ENCODE measurements at places on chromosomes 5 and 9.
A peak's percentile ranks its signal among the peaks of the same experiment; 100 is the strongest.

DNA sequence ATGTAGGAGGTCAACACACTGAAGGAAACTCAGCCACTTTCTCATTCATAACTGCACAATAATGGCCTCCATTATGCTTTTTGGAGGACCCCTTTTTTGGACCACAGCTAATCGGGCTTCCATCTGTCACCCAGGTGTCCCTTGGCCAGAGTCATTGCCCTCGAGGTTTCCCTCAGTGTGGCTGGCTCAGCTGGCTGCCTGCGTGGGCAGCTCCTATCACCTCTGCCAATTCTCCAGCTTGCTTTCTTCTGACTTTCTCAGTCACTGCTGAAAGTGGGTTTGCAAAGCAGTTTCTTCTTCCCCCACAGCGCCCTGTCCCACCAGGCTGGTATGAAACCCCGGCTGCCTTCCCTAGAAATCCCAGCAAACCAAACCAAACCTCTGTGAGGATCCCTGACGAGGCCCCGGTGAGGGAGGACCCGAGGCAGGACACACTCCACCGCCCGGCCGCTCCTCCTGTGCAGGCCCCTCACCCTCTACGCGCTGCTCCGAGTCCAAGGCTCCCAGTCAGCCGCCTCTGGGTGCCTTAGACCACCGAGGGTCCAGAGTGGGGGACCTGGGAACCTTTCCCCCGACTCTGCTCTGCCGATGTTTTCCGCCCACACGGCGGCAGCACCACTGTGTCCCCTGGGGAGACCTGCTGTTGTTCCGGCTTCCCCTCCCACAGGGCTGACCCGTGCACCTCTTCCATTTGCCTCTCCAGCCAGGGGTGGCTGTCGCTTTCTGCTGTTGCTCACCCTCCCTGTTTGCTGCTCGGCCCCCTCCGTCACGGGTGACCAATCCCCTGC lies 109.5 kb downstream of the TENT4A start:
- DNase-seq: peak; percentile 17

DNA sequence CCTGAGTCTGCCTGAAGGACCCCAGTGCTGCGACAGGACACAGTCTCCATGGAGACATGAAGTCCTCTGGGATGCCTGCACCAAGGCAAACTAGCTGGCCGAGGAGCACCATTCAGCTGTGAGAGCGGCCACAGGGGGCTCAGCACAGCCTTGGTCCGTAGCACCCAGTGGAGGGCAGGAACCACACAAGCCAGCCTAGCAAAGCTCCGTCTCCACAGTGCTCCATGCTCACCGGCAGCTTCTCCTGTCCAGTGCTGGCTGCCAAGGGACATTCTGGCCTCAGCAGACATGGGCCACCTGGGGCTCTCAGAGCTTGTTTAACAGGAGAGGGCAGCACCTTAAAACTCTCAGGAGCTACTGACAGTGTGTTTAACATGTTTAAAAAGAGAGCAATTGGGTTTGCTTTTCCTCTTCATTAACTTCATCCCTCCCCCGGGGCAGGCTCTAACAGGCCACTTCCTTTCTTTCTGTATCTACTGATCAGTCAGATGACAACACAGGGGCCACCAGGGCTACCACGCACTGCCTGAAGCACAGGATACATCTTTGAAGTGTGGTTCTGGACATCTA lies 57.0 kb downstream of the SECISBP2 start:
- DNase-seq: peak; percentile 31

GRCh38 chr9:113999256-114000062 lies 78.6 kb downstream of the AMBP start:
- no peak for DNase-seq

DNA sequence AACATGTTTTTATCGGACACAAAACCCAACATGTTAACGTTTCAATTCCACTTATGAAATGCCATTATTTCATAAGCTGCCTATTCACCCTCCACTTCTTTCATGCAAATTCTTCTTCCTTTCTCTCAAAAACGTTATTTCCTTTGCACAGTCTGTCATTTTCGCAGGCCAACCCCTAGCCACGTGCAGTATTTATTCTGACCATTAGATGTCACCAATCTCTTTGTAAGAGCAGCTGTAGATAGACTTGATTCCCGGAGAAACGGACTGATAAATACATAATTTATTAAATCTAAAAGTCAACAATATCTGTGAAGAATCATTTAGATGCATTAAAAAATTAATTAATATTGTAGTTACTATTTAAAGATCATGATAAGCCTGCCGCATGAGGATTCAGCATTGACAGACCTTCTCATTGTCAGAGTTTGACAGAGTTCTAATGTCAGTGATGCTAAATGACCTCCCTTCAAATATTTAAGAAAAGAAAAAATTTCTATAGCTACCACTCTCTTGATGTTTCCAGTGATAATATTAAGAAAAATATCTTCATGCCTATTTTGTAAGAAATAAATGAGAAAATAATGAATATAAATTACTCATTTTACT lies 933.6 kb downstream of the CDH12 start:
- DNase-seq: peak; percentile 66

- no peak for DNase-seq
Measured at GRCh38 chr9:94985649-94986048, 259.1 kb downstream of the AOPEP start.

- DNase-seq: no peak
Measured at GRCh38 chr5:167029488-167029887, 1262.0 kb upstream of the WWC1 start.

DNA sequence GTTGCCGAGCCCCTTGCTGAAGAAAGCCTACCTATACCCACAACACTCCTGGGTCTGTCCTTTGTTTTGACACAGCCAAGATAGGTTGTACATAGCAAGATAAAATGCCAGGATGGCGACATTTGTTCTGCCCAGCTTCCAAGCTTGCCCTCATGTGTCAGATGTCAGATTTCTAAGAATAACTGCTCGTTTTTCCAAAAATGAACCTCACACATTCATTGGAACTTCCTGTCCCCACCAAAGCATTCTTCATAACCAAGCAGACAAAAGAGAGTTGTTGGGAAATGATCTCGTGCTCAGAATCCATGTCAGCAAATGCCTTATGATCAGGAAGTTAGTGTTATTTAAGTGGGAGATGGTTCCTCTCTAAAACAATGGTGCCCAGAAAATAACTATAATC lies 210.1 kb downstream of the ZNF608 start:
- no peak for DNase-seq

- DNase-seq: no peak
Measured at GRCh38 chr5:179411161-179411841, 66.0 kb upstream of the ADAMTS2 start.

DNA sequence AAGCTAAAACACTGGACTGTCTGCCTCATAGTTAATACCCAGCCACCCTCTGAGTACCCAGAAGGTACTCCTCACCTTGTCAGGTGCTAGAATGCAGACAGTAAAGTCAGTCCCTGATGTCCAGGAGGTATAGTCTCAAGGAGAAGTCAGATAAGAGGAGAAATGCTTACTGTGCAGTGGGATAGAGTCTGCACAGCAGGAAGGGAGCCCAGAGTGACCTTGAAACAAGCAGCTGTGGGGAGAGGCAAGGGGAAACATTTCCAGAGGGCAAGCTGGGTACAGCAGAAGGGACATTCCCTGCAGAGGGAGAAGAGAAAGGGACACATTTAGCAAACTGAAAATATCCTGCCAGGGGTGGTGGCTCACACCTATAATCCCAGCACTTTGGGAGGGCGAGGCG lies 122.7 kb downstream of the GCNT1 start:
- no peak for DNase-seq

DNA sequence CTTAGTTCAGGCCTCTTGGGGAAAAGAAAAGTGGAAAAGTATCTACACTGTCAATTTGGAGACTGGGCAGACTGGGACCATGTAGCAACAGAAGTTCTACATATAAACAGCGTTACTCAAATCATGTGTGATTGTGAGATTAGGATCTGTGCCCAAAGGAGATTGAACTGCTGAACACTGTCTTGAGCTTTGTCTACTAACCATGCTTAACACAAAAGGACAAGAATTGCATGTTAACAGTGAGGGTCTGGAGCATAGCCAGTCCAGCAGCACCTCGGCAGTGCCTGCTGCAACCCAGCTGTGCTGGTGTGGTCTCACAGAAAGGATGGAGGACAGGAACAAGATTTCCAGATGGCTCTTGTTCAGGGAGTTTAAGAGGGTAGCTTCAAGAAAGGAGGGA lies 5.7 kb downstream of the PAM start:
- no peak for DNase-seq

DNA sequence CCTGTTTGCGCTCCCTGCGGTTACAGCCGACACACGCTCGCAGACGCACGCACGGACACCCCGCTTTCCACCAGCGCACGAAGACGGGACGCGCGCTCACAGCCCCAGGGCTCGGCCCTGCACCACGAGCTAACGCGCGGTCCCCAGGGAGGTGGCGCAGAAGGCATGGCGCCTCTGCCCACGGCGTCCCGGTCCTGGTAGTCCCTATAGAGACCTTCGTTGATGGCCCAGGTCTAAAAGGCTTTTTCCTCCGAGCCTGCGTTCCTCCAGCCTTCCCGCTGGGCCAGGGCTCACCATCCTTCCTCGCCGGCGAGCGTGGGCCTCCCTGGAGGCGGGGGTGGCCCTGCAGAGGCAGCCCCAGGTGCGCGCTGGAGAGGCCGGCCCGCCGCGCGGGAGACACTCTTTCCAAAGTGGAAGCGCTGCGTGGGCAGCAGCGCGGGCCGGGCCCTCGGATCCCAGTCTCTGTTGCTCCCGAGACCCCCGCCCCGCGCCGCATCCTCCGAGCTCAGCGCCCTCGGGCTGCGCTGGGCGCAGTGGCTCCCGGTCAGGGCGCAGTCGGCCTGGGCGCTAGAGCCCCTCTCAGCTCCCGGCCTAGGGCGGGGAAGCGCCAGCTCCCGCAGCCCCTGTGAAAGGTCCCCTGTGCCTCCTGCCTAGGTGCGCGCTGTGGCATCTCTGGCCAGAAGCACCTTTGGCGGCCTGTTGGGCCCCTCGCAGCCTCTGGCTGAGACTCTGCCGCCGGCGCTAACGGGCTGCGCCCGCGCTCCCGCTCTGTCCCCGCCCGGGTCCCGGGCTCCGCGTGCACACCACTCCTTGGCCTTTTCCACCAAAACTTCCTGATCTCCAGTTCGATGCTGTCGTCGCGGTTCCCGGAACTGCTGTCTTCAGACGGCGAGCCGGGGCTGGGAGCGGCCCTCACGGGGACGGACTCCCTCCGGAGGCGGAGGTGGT lies 31.9 kb upstream of the FANCC start:
- no peak for DNase-seq

DNA sequence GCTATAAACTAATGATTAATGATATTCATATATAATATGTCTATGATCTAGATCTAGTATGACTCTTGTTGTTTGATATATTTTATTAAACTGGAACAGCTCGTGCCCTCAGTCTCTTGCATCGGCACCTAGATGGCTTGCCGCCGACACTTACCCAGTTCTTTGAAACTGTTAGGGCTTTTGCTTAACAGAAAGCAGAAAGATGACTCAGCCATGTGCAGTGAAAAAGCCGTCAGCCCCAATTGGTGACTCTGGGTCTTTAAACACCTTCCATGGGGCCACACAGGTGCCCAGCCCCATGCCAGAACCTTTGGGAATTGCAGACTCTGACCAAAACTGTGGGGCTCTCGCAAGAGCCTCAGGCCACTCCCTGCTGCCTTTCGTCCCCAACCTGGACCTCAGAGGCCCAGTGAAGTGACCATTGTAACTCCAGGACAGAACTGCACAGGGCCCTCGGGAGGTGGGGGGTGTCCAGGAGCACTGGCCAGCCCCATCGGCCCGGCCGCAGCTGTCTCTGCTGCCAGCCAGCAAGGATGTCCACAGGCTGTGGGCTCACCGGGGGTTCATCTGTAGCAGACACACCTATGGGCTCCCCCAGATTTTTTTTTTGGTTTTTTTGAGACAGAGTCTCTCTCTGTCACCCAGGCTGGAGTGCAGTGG lies 7.8 kb downstream of the LCN10 start:
- no peak for DNase-seq

GRCh38 chr5:177242304-177242703 lies 61.2 kb downstream of the RAB24 start:
- no peak for DNase-seq

DNA sequence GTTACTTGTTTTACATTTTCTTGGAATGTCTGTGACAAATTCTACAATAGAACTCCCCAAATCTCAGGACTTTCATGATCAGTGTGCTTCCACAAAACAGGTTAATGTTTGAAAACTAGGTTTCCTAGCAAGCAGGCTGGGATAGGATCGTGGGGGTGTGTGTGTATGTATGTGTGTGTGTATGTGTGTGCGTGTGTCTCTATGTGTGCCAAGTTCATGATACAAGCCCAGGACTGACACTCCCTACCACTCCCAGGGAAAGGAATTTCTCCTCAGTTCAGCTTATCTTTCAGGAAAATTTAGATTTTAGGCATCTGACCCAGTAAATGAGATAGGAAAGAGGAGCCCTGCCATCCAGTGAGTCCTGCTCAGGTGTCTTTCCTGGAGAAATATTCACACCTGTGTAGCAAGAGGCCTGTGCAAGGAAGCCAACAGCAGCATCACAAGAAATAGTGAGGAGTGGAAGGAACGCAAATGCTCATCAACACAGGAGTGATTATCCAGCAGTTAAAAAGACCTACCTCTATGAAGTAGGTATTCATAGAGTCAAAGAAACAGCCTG lies 13.8 kb upstream of the ABLIM3 start:
- DNase-seq: no peak

Measured in T47D (cell line).